ENCODE measurements at places on chromosomes 3 and 15. TPM values are rescaled to one million over a fixed set of nuclear protein-coding genes. Genes with fewer than 3 reads are reported as not detected.

The LINS1 gene
- 6.1 TPM for total RNA-seq

GRCh38 chr3:171077261-171077660 is 50.7 kb upstream of the SLC2A2 start:
- no peak for DNase-seq
- no peak overlapping the region for H3K4me3 ChIP-seq
- H3K36me3 ChIP-seq: no peaks in the 10 kb centered on the region
- H3K27ac ChIP-seq: no peak overlapping the region

The CPNE4 gene
- not detected for total RNA-seq

The PCSK6 gene
- total RNA-seq: 207 TPM

DNA sequence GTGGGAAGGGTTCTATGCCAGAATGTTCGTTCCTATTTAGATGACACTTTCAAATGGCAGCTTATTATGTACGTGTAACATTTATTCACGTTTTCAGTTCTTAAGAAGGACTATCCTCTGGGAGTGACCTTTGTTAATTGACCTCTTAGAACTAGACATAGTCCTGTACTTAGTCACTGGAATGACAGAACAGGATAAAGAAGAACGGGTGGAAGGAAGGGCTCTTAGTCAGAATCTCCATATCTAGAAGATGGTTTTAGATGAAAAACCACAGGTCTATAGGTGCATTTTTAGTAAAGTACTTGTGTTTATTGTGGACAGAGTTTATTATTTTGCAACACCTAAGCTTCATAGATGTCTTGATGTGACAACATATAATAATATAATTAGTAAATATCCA is 6.5 kb downstream of the METTL6 start:
- H3K4me3 ChIP-seq: no peak overlapping the region
- no peaks in the 10 kb centered on the region for H3K27me3 ChIP-seq
- peaks cover 41% of the 10 kb centered on the region for H3K36me3 ChIP-seq
- H3K27ac ChIP-seq: no peak overlapping the region
- no peak for DNase-seq

The GOLGA8Q gene
- not detected for total RNA-seq

All from right lobe of liver (tissue), 6 donors.